NCI-H446 (cell line): ENCODE measurements at places on chromosomes 4 and X.

GRCh38 chrX:133297284-133297683, 79.1 kb upstream of the TFDP3 start:
- DNase-seq, result no peak

GRCh38 chr4:110963662-110964280, 340.9 kb upstream of the PITX2 start:
- DNase-seq, result no peak

GRCh38 chrX:113741744-113742143, 842.1 kb upstream of the HTR2C start:
- DNase-seq, result no peak

DNA sequence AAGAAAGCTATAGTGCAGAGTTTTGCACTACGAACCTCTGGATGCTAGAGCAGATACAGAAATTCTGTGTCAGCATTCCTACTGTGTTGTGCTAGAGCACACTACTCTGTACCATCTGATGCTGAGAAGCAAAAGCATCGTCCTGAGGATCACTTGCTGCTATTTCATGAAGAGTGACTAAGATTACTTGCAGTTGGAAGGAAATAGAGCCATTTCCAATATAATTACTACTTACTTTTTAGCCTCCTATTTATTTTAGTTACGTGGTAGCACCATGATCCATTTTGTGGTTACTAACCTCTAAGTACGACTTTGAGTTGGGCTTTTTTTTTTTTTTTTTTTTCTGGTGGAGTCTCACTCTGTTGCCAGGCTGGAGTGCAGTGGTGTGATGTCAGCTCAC, 226.7 kb downstream of the PALLD start:
- no peak for DNase-seq

GRCh38 chr4:20462426-20463175, 210.9 kb downstream of the SLIT2 start:
- no peak for DNase-seq

DNA sequence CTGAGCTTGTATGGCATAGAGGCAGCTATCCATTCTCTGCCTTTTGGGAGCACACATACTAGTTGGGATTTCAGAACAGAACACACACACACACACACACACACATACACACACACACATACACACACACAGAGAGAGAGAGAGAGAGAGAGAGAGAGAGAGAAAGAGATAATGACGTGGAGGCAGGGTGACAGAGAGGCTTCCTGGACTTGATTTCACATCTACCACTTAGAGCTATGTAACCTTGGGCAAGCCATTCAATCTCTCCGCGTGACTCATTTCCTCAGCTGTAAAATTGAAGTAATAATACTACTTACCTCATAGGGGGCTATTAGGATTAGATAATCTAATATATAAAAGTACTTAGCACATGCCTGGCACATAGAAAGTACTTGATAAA, 12.3 kb upstream of the GRIA3 start:
- DNase-seq, result no peak

- DNase-seq, result no peak
Observed at GRCh38 chr4:16194214-16194613, 32.1 kb downstream of the TAPT1 start.

DNA sequence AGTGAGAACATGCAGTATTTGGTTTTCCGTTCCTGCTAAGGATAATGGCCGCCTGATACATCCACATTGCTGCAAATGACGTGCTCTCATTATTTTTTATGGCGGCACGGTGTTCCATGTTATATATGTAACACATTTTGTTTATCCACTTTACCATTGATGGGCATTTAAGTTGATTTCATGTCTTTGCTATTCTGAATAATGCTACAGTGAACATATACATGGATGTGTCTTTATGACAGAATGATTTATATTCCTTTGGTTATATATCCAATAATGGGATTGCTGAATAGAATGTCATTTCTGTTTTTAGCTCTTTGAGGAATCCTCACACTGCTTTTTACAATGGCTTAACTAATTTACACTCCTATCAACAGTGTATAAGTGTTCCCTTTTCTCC, 1223.2 kb downstream of the RAPGEF2 start:
- no peak for DNase-seq

- DNase-seq, result no peak
Observed at GRCh38 chrX:24479924-24480323, 14.8 kb downstream of the PDK3 start.

- no peak for DNase-seq
Observed at GRCh38 chr4:74127745-74128144, 28.8 kb upstream of the CXCL2 start.

- no peak for DNase-seq
Observed at GRCh38 chrX:150062292-150063137, 124.2 kb upstream of the EOLA2 start.

DNA sequence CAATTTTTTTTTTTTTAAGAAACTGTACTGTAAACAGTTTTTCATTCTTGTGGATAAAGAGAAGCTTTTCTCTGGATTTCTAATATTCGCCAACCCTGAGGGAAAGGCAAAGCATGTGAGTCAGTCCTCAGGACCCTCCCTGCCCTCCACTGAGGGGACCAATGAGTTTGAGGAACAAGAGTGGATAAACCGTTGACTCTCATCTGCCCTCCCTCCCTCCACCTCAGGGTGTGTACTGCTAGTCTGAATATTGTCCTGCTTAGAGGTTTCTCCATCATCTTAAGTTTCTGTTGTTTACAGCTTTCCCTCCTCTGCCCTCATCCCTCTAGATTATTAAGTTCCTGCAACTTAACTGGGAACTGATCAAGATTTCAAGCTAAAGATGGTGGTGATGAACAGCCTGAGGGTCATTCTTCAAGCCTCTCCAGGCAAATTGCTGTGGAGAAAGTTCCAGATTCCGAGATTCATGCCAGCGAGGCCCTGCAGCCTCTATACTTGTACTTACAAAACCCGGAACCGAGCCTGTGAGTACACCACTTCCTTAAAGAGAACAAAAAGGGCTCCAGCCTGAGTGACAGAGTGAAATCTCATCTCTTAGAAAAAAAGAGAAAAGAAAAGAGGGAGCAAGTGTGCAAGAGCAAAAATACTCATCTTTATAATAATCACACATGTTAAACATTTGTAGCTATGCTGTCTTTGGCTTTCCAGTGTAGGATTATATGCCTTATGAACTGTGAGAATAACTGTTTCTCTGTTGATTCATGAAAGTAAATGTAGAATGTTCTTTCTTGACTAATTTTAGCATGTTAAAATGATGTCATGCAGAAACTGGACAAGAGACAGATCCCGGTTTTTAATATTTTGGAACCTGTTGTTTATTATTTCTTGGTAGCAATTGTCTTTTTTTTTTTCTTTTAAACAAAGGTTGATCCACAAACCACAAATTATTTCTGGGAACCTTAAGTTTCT, 11.9 kb downstream of the CA5B start:
- no peak for DNase-seq

GRCh38 chrX:43813898-43814297, 68.4 kb downstream of the MAOB start:
- peak; percentile 58 for DNase-seq

DNA sequence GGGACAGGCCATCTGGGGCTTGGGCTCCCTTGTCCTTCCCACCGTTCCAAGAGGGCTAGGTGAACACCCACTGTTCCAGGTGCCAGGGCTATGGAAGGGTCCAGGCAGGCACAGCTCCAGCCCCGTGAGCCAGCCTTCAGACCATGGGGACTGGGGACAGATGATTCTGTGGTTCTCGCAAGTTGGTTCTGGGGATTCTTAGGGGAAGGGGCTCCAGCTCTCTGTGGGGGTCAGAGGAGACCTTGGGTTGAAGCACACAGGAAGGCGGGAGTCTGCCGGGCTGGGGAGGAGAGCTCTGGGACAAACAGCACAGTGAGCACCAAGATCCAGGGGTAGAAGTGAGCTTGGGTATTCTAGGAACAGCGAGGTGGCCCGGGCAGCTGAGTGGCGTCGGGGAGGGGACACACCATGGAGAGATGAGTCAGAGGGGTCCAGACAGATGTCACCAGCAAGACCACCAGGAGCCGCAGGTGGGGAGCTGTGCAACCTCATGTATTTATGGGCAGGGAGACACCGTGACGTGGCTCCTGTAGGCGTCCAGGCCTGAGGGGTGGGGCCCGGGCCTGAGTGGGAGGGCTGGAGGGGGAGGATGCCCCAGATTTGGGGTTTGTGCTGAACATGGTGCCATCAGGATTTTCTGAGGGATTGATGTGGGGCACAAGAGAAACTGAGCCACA, 48.8 kb upstream of the HMX1 start:
- DNase-seq, result no peak

GRCh38 chrX:41478381-41478911, 31.3 kb downstream of the NYX start:
- no peak for DNase-seq

GRCh38 chrX:132807411-132808030, 150.9 kb downstream of the HS6ST2 start:
- DNase-seq, result no peak

DNA sequence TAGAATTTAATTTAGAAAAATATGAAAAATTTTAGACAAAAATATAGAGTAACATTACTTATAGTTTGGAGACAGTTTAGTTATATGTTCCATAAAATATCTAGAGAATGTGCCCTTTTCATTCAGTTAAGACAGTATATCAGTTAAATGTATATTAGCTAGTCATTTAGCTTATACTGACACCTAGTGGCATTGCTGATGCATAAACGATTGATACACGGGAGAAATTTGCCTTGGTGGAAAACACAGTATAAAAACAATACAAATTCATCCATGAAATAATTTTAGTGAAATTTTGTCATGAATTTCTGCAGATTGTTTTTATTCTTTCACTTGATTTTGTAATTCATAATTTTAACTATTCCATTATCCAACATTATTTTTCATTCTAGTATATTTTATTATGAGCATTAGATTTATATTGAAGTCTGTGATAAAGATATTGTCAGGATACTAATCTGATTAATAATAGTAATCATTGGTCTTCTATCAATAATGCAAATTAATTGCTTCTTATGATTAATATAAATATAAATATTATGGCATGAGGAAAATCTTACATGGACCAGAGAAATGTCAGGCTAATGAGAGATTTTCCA, 219.0 kb downstream of the TLL1 start:
- DNase-seq, result peak; percentile 58

DNA sequence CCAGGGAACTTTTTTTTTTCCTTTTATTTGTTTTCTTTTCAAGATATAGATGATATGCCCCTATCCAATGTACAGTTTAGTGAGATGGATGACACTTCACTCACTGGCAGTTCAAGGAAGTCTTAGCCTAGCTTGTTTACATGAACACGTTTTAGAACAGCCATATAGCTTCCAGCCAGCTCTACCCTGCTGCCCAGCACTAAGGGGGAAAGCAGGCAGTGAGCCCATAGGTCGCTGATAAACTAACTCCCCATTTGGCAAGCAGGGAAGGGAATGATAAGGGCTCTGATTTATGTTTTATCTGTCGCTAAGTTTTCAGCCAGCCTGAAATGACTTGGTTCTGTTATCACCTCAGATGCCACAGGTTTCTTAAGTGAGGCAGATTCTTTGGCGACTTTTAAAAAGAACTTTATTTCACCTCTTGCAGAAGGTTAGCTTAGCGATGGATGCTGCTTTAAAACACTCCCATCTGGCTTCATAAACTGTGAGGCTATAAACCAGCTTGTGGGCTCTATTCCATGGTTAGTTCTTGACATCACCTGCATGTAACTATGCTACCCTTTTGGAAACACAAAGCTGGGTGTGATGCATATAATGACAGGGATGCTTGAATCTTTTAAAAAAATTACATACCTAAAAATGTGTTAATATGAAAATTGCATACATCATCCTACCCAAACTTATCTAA, 348.4 kb downstream of the FBXO8 start:
- DNase-seq, result no peak

DNA sequence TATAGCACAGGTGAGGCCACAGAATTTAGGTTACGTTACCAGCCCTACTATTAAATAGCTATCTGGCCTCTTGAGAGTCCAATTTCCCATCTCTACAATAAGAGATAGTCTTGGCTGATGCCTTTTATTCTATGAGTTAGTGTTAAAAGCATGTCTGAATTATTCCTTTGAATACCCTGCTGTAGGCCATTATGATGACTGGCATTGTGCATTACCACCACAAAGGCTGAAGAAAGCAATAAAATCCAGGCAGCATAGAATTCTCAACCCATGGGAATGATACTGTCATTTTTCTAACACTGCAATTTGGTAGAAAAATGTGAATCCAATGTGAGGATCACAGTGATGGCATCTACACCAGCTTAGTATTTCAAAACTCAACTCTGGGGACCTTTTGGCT, 51.4 kb downstream of the OTC start:
- DNase-seq, result no peak

GRCh38 chr4:8585721-8586212, 5.6 kb downstream of the GPR78 start:
- DNase-seq, result no peak

GRCh38 chr4:134911941-134912340, 710.4 kb upstream of the PABPC4L start:
- DNase-seq, result no peak

GRCh38 chr4:37530451-37530850, 155.7 kb downstream of the RELL1 start:
- DNase-seq, result no peak

DNA sequence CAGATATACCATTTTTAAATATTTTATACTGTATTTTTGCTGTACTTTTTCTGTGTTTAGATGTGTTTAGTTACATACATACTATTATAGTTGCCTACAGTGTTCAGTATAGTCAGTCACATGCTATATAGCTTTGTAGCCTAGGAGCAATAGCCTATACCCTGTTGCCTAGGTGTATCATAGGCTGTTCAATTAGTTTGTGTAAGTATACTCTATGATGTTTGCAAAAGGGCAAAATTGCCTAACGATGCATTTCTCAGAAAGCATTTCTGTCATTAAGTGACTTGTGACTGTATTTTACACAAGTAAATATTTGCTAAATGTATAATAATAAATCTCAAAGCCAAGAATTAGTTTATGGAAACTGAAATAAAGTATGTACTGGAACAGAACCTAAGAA, 9.5 kb downstream of the ETFDH start:
- DNase-seq, result no peak

DNA sequence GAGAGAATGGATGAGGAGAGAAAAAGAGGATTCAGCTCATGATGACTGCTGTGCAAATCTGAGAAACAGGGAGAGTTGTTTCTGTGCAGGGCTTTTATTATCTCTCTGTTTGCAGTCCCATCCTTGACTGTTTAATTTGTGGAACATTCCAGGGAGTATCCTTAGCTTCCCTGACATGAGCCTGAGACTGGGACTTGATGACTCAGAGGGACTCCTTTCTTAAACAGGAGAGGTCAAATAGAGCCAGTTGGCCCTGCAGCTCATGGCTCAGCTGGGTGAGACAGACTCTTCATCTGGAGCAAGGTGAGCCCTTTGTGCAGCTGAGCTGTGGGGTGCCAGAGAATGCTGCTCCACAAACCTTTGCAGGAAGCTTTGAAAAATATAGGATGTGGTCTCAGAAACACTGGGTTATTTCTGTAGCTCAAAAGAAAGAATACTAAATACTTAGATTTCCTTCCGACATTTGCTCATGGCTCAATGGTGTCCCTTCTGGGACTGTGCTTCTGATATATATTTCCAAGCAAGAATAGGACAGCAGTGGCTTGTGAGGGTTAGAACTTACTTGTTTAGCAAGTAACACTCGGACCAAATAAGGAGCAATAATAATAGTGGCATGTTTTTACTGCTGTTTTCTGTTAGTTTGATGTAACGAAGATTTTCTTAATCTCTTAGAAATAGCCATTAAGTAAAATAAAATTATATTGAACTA, 14.5 kb downstream of the ARHGAP24 start:
- no peak for DNase-seq

- peak; percentile 4 for DNase-seq
Observed at GRCh38 chr4:151541389-151542071, 132.6 kb downstream of the FHIP1A start.

- no peak for DNase-seq
Observed at GRCh38 chr4:54548831-54549460, 108.8 kb upstream of the KIT start.
